ENCODE measurements at places on chromosomes 16 and 17.

GRCh38 chr16:47927330-47927729 is 228.5 kb downstream of the ABCC12 start:
- DNase-seq = no peak

- no peak for DNase-seq
Observed at GRCh38 chr17:31488264-31488981, 96.9 kb downstream of the RAB11FIP4 start.

DNA sequence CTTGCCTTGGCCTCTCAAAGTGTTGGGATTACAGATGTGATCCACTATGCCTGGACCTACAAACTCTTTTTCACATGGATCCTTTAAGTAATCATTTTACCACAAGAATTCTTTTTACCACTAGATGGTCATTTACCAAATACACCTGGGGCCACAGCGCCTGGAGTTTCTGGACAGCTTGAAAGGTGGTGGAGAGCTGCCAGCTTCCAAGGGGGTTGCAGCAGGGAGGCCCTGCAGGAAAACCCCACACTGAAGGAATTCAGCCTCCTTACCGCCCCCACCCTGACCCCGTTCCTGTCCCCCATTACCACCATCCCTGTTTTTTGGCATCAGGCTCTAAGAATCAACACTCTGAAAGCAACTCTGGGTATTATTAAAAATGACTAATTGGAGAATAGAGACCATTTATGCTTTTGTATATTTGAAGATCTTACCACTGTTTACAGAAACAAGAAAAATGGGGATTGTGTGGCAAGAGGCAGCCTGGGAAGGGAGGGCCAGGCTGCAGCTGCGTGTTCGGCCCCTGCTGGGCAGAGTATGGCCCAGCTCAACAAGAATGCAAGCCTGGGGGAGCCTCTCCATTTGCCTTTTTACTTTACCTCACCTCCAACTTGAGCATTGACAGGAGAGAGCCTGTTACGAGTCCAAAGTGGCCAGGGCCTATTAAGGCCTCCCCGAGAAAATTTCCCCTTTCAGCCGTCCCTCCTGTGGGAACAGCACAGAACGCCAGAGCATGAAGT is 209.9 kb downstream of the ZFHX3 start:
- DNase-seq = no peak

GRCh38 chr16:3032624-3033023 is 4.1 kb downstream of the BICDL2 start:
- peak; percentile 19 for DNase-seq

DNA sequence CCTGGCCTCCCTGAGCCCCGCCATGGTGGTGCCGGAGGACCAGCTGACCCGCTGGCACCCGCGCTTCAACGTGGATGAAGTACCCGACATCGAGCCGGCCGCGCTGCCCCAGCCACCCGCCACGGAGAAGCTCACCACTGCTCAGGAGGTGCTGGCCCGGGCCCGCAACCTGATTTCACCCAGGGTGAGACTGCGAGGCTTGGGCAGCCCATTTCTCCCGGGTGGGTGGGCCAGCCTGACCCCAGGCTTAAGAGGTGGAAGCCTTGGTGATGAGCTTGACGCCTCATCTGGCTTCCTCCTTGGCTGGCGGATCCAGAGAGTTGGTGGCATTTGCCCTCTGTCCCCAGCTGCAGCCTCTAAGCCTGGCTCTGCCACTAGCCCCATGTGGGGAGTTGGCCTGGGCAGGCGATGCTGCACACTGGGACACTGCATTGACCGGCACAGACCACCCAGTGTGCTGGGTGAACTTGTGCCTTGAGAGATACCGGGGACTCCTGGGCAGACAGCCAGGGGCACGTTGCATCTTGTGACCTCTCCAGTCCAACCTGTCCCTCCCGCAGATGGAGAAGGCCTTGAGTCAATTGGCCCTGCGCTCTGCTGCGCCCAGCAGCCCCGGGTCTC is 3.0 kb downstream of the CDT1 start:
- no peak for DNase-seq

- no peak for DNase-seq
Observed at GRCh38 chr17:62681061-62681938, 53.8 kb downstream of the MRC2 start.

DNA sequence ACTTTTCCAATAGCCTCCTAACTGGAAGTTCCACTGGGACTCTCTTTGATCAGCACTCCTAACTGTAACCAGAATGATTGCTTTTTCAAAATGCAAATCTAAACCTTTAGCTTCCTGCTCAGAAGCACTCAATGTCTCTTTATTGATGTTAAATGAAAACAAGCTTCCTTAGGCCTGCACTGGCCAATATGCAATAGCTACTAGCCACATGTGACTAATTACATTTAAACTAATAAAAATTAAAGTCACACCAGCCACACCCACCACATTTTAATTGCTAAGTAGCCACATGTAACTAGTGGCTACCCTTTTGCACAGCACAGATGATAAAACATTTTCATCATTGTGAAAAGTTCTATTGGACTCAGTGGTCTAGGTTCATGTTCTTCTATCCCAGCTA is 31.8 kb downstream of the FAM20A start:
- no peak for DNase-seq

DNA sequence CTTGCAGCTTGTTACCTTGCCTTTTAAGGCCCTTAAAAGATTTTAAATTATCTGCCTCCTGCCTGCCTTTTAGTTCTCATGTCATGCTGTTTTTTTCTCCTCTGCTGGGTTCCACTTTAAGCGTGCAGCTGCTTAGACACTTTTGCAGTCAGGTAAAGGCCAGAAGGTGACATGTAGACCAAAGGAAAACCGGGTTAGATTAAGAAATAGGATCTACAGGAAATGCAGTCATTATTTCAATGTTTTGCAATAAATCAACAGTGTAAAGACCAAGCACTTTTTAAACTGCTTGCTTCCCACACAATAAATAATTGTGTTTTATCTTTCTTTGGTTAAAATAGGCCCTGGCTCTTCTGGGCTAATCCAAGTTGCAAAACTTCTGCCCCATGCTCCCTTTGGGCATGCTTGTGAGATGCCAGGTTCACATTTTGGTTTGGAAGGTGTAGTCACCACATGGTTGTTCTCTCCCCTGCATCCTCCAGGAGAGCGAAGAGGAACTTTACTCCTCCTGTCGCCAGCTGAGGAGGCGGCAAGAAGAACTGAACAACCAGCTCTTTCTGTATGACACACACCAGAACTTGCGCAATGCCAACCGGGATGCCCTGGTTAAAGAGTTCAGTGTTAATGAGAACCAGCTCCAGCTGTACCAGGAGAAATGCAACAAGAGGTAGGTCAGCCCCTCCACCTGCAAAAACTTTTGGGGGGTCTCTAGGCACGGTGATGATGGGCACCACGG is 54.9 kb downstream of the SDR42E1 start:
- DNase-seq = no peak

- no peak for DNase-seq
Observed at GRCh38 chr17:9125722-9126121, 104.4 kb downstream of the NTN1 start.

DNA sequence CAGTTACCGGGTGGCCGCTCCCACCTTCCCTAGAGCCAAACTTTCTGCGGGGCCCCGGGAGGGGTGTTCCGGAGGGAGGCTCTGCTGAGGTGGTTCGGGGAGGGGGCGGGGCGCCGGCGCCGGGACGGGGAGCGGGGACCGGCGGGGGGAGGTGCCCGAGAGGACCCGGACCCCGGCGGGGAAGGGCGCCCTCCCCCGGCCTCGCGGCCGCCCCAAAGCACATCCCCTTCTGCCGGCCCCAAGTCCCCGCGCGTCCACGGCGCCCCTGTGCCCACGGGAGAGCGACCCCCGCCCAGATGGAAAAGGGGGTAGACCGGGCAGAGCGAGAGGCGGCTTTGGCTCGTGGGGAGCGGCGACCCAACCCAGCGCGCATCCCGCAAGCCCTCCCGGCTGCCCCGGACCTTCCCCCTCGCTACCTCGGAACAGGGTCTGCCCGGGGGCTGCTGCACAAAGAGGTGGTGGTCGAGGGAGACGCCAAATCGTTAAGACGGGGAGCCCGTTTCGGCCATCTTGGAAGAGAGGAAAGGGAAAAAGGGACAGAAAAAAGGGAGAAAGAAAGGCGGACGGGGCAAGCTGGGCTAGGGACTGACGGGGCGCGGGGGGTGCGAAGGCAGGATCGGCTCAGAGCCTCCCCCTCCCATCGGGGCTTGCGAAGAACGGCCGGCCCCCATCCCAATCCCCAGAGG is 530 bp downstream of the PCGF2 start:
- DNase-seq = no peak

DNA sequence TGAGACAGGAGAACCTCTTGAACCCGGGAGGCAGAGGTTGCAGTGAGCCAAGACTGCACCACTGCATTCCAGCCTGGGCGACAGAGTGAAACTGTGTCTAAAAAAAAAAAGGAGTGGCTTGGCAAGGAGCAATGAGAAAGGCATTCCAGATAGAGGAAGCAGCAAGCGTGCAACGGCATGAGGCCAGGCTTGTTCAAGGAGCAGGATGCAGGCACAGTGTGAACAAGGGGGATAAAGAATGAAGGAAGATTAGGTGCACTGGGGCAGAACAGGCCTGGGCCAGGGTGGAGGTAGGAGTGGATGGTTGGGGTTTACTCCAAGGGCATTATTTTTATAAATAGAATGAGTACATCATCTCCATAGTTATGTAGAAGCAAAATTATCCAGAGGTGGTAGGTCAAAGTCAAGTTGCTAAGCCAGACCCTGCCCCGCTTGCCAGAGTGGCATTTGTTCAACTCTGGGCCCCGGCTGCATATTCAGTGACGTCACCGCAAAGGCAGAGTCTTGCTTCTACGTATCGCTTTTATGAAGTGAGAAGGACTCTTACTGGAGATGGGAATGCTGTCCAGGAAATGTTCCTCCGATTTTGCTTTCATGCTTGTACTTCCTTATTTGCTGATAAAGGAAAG is 100.2 kb downstream of the KATNIP start:
- no peak for DNase-seq

DNA sequence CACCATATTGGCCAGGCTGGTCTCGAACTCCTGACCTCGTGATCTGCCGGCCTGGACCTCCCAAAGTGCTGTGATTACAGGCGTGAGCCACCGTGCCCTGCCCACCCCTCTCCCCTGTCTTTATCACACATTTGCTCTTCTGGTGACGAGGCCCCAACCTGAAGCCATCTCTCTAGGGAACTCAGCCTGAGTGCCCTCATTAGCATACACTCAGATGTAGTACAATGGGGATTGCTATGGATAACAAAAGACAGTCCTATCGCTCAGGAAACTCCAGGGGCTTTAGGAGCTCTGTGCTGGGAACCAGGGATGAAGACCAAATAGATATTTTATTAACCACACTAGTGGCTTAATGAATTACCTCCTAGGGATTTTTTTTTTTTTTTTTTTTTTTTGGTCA is 100.7 kb downstream of the MARF1 start:
- no peak for DNase-seq

DNA sequence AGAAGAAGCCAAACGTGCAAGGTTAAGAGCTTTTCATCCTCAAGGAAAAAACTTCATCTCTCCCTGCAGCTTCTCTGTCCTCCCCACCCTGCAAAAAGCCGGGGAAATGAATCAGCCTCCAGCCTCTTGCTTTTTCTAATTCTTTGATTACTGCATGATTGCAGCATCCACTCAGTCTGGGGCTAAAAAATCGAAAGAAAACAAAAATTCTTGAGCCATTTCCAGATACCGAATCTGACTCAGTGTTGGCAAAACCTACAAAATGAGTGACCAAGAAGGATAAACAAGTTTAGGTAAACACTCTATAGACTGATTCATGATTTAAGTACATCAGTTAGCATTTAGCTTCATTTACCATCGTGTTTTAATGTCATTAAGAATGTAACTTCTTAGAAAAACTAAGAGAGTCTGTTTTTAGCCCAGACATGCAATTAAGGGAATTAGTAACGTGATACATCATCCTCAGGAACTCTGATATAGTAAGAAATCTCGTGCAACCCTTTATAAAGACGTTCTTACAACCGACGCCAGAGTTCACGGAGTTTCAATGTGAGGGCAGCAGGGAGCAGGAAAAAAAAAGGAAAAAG is 287.3 kb upstream of the FOXF1 start:
- DNase-seq = no peak

GRCh38 chr16:80693553-80693952 is 110.8 kb downstream of the CDYL2 start:
- DNase-seq = no peak

- DNase-seq = no peak
Observed at GRCh38 chr16:80273635-80274538, 266.9 kb upstream of the DYNLRB2 start.

- no peak for DNase-seq
Observed at GRCh38 chr17:28550858-28551257, 1.6 kb downstream of the UNC119 start.
